ENCODE measurements at places on chromosomes 5 and 9. TPM values are rescaled to one million over a fixed set of nuclear protein-coding genes. Genes with fewer than 3 reads are reported as not detected.

DNA sequence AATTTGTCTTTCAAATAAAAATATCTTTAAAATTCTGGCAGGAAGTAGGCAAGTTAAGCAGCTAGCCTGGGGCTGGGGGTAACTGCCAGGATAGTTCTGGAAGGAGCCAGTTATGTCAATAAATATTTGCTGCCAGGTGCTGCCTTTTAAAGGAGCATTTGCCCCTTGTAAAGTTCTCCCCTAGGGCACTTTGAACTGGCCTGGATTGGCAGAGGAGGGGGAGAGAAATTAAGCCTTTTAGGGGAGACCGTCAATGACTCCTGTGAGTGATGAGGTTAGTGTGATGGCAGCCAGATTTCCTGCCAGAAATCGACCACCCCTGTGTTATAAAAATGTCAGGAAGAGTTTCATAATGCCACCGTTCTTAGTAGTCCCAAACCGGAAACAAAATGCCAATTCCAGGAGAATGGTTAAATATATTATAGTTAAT lies 89.8 kb upstream of the ELL2 start:
- DNase-seq: no peak

Gene TLR4
- total RNA-seq: 10.0 TPM

DNA sequence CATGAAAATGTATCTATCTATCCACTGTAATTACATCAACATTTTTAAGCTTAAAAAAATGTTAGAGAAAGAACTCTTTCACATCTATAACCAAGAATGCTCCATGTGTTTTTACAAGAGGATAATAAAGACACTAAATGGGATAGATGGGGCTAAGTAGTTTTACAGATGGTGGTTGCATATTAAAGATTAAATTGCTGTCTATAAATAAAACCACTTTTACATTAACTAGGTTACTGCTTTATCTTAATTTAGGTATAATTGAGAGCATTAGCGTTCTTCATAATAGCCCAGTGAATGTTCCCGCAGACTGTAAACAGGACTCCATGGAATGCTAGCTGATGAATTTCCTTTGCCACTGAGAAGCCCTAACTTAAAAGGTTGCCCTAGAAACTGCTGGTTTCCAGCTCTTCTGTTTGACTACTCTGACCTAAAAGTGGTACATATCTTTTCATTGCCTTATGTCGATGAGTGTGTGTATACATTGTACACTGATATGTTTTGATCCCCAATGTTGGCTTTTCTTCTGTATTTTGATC lies 117.9 kb downstream of the SGCD start:
- DNase-seq: no peak

Gene PDZD2
- total RNA-seq: 10.4 TPM

DNA sequence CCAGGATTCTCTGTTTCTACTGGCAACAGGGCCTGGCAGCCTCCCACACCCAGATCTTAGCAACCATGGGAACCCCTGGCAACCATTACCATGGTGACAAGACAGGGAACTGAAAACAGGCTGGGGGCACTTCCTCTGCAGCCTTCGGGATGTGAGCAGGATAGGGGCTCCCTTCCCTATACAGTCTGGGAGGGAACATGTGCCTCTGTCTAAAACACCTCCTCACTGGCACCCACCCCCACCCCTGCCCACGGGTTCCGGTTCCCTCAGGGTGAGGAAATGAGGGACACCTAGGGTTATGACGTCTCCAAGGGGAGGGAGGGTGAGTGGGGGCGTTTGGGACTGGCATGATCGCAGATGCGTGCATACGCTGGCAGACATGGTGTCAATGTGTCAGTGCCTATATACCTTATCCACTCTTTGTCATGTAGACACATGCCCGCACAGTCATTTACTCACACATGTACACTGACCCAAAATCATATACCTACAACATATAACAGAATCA lies 3.0 kb upstream of the DNAJB5 start:
- DNase-seq: peak; percentile 67

- DNase-seq: no peak
These were observed 125.5 kb downstream of the SEC61B start for GRCh38 chr9:99347568-99347967.

Gene PTGES
- total RNA-seq: not detected

Gene PALM2AKAP2
- not detected for total RNA-seq

DNA sequence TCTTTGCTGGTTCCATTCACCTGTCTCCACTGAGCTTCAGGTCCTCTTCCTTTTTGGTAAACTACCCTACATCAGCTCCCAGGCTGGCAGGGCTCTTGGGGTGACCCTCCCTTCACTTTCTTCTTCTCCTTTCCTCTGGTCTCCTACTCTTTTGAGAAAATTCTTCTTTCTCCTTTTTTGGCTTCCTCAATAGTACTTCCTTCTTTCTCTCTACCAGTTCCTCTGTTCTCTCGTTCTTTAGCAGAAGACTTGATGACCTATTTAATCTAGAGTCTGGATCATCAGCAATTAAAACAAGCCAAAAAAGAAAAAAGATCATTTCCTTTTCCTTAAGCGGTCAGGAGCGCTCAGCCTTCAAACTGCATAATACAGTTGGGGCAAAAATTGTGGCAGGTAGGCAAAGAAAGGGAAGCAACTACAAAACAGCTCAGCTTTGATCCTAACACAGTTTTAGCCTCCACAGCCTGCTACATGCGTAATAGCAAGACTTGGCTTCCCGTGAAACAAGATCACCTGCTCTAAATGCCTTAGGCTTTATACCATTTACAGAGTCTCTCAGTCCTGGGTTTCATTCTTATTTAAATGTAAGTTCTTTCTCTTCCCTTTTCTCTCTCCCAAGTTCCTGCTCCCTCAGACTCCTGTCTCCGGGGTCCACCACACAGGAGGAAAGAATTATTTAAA lies 14.0 kb upstream of the GSN start:
- DNase-seq: no peak

Gene CDKN2A
- 148 TPM for total RNA-seq

GRCh38 chr5:1208221-1208742 lies 6.9 kb downstream of the SLC6A19 start:
- DNase-seq: no peak

DNA sequence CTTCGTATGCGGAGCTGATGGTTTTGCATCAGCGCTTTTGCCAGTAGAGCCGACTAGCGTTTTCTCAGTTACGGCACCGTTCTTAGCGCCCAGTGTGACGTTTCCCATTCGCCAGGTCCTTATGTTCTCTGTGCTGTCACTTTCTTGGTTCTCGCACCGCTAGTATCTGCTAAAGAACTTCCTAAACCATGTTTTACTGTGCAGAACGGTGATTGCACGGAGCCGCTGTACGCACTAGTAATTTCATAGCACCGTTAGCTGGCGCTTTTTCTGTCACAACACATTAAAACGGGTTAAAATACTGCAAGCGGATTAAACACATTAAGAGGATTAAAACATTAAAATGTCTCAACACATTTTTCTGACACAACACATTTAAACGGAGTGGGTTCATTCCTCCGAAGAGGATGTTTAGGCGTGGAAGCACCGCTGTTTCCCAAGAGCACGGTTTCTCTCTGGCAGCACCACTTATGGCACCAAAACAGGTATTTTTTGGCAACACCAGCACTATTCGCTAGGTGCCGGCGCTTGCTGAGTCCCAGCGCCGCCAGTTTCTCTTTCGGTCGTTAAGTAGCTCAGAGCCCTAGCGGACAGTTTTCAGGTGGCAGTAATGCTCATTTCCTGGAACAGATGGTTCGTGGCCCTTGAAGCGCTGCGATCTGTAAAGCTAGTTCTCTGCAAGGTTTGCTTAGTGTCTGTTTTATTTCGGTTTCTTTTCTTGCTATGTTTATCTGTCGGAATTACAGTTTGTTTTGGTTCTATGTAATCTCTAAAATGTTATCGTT lies 20.3 kb downstream of the ANXA2R start:
- peak; percentile 95 for DNase-seq

Gene KCNV2
- total RNA-seq: not detected

Gene DMRT2
- 22.5 TPM for total RNA-seq

Gene LRRC14B
- 4.4 TPM for total RNA-seq

Gene LCN1
- total RNA-seq: not detected

DNA sequence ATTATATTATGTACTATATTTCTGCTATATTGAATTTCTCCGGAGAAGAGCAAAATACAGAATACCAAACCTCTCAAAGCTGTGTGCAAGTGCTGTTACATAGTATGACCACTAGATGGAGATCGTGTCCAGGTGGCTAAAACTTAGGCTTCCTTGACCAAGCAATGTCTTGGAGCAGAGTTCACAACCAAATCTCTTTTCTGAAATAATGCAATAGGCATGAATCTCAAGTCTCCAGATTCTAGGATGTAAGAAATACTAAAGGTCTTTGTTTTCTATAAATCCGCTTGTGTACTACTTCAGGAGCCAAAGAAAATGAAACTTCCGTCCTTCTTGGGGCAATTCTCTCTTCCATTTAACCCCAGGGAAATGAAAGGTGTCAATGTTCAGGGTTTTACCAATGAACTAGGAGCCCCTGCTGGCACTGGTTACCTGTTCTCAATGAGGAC lies 181.5 kb upstream of the RAI14 start:
- DNase-seq: peak; percentile 49

GRCh38 chr5:17081142-17081541 lies 136.3 kb upstream of the BASP1 start:
- no peak for DNase-seq

DNA sequence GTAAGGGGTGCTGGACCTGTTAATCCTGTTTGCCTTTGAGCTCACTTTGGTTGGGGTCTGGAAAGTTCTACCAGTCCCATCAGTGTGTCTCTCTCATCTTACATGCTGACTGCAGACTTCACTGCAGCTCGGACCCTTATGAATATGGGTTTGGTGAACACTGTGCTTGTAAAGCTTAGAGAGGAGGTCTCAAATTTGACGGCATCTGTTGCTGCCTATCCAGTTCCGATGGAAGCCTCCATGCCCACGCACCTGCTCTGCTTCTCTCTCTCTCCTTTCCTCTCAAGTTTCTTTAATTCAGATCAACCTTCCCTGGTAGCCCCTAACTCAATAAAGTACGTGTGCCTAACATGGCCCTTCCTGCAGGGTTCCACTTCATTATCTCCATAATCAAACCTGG lies 217.9 kb downstream of the HSPA4 start:
- DNase-seq: no peak

Gene GALNT12
- total RNA-seq: 11.5 TPM

Gene SLC38A9
- total RNA-seq: 27.7 TPM

Gene CLIC3
- not detected for total RNA-seq

- DNase-seq: no peak
These were observed 411.6 kb downstream of the BNC2 start for GRCh38 chr9:16458696-16459420.

Gene BARHL1
- total RNA-seq: not detected

- DNase-seq: no peak
These were observed 26.3 kb downstream of the MAML1 start for GRCh38 chr5:179758955-179759354.

DNA sequence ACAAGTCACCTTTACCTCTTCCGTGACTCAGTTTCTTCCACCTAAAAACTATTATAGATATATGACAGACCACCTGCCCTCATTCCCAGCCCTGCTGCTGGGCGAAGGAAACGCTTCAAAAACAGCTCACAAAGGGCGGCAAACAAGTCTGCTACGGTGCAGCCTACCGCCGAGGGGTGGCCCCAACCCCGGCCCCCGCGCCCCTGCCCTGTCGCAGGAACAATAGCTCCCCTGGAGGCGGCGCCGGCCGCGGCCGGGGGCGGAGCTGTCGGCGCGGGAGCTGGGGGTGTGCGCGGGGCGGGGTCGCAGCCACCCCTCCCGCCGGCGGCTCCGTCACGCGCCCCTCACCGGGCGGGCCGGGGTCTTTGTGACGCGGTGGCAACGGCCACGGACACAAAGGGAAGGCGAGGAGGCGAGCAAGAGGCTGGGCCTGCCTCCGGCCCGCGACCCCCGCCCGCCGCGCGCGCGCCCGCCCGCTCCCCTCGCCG lies at the start of gene TMEFF1:
Gene TMEFF1 (plus strand): TSS at position 362 of the 488 bp plus-strand sequence. CDS start 396 bp downstream, outside the sequence.
- DNase-seq: peak; percentile 85

Gene PKD2L2
- total RNA-seq: not detected

- no peak for DNase-seq
These were observed 748.0 kb upstream of the CTNND2 start for GRCh38 chr5:12652201-12652600.

DNA sequence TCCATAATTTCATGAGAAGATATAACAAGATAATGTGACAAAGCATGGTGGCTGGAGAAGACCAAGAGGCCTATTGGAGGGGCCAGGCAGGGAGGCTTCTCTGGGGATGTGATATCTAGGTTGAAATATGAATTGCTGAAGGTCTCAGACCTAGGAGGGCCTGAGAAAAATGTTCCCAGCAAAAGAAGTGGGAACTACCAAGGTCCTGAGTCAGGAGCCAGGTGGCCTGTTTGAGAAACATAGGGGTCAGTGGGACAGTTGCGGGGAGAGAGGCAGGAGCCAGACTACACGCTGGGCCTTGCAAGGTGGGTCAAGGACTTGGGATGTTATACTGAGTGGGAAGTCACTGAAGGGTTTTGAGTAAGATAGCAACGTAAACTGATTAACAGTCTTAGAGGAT lies 216.1 kb downstream of the CFAP90 start:
- DNase-seq: no peak

DNA sequence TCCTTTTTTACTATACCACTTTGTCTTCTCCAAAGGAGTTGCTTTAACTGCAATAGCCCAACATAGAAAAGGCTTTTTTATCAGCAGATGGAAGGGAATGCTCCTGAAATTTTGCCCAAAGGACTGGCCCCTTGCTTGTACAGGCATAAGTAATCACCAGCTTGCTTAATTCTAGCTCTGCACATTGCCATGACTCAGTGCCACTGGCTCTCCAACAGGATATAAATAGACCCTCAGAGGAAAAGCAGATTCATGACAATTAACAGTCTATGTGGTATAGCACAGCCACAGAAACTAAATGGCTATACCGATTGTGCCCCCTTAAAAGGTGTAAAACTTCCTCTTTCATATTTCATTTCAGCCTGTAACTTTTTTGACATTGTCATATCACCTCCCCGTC lies 227.0 kb downstream of the ZNF608 start:
- peak; percentile 41 for DNase-seq

GRCh38 chr5:98307811-98308210 lies 465.7 kb upstream of the RGMB start:
- no peak for DNase-seq

GRCh38 chr9:70195456-70195855 lies 63.3 kb upstream of the SMC5 start:
- no peak for DNase-seq

GRCh38 chr5:129767927-129768380 lies 20.1 kb downstream of the MINAR2 start:
- peak; percentile 83 for DNase-seq

DNA sequence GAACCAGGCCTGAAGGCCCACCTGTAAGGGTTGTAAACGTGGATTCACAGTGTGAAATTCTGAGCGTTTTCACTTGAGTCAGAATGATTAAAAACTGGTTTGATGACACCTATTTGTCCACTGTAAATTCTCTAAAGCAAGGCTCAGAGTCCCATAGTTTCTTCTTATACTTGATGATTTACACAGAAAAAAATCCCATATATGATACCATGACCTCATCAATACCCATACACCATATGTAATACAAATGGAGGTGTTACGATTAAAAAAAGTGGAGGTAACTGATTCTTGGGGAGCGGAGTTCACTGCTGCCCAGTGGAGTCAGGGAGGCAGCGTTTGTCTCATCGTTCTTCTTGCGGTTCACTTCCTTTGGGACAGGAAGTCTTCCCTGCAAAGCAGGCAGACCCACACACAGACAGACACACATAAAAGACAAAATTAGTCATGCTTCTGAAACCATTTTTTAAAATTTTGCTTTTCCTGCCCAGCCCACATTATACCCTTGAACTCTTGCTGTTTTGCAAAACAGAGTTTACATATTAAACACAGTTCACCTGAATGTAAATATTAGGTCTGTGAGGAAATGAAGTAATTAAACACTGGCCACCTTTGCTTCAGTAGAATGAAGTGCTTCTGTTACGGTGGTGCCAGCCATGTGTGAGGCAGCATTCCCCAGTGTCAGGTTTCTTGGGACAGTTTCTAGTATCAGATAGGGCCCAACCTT lies 26.2 kb downstream of the NREP start:
- no peak for DNase-seq

Data from OCI-LY7 (cell line).